ENCODE measurements at places on chromosomes 11 and 22.

GRCh38 chr11:114775875-114776621 lies 97.7 kb downstream of the NXPE2 start:
- no peak for DNase-seq

DNA sequence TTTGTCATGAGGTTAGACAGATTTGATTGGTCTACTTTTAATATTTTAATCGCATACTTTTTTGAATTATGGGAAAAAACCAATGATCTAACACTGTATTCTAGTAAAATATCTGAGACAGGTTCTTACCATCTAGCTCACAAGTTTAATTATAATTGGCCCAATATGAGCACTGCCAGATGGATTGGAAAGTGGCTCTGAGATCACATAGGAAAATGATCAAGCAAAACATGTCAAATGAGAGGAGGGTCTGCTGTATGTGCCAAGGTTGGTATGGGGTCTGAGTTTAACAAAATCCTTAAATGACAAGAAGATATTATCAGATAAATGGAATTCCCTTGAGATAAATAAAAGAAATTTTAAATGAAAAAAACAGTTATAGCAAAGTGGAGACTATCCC lies 264.7 kb downstream of the TTC28 start:
- DNase-seq = no peak

DNA sequence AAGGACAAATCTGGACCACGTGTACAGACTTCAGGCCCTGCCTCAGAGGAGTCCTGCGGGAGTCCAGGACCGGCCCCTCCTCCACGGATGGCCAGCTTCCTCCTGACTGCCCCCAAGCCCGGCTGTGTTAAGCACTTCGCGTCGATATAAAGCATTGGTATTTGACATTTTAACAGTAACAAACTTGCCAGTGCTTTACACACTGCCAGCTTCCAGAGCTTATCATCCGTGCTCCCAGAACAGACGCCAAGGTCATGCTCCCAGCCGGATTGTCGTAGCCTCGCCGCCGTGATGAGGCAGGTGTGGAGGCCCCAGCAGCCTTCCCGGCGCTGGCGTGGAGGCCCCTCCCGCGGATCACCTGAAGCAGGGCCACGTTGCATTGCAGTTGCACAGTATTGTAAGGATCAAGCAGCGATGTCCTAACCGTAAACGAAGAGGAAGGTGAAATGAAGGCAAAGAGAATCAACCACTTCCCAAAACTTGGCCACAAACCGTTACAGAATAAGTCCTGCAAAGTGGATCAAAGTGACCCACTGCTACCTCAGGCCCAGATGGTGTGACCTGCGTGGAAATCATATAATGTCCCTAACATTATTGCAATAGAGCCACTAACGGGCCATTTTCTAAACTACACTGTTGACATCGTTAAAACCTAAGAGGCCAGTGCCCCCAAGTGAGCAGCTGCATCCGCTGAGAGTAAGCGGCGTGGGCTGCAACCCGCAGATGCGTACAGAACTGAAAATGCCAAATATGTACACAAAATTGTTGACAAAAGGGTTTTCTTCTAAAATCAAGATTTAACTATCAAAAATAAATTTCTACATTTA lies 51.6 kb downstream of the CERK start:
- DNase-seq = no peak

- no peak for DNase-seq
Measured at GRCh38 chr22:38645430-38645829, 10.8 kb downstream of the FAM227A start.

- DNase-seq = no peak
Measured at GRCh38 chr11:97964332-97965004, 1056.3 kb upstream of the CNTN5 start.
